ENCODE measurements at places on chromosomes 5 and 9. TPM values are rescaled to one million over a fixed set of nuclear protein-coding genes. Genes with fewer than 3 reads are reported as not detected.
A peak's percentile ranks its signal among the peaks of the same experiment; 100 is the strongest.

The CCL27 gene
- 0.84 TPM for total RNA-seq

The TPPP gene
- total RNA-seq = 0.24 TPM

The KLHL9 gene
- 37.5 TPM for total RNA-seq

DNA sequence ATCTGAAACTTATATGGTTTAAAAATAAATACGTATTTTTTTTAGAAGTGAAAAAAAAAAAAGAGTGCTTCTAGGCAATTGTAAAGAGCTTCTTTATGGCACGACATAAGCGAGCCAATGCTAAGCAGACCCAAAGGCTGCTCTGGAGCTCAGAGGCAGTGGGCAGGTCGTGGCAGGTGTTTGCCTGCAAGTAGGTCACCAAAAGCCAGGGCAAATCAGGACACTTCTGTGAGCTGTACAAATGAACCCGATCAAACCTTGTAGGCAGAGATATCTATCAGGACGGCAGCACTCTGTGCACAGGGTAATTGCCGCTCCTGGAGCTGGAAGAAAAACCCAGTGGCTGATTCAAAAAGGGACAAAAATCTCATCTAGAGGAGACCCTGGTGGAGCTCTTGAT lies 75.9 kb downstream of the IRX2 start:
- peaks cover 43% of the 10 kb centered on the region for H3K27me3 ChIP-seq
- no peaks in the 10 kb centered on the region for H3K36me3 ChIP-seq
- H3K27ac ChIP-seq = no peak overlapping the region
- no peaks in the 10 kb centered on the region for H3K4me1 ChIP-seq

- H3K4me3 ChIP-seq = no peak overlapping the region
- H3K36me3 ChIP-seq = peaks cover 12% of the 10 kb centered on the region
- H3K27ac ChIP-seq = no peak overlapping the region
- DNase-seq = no peak
- no peaks in the 10 kb centered on the region for H3K27me3 ChIP-seq
- peaks cover 37% of the 10 kb centered on the region for H3K4me1 ChIP-seq
Observed at GRCh38 chr5:138029944-138030343, 2.9 kb downstream of the FAM13B start.

DNA sequence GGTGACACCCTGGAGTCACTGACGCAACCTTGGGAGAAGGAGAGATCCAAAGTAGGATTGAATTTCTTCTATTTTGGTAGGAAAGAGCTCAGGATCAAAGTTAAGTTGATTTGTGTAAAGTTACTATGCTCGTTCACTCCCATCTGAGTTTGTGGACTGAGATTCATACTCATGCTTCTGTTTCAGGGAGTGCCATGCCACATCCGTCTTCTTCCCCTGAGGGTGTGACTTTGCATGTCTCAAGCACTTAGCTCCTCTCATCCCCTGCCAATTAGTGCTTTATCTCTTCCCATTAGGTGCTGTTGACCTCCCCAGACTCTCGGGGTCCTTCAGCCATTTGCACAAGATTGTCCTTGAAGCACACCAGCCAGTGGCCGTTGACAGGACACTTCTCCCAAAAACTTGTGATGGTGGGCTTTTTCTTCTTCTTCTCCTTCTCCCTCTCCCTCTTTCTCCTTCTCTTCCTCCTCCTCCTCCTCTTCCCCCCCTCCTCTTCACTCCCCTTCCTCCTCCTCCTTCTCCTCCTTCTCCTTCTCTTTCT lies 232.2 kb upstream of the KLF4 start:
- DNase-seq = no peak
- H3K4me1 ChIP-seq = peaks cover 4% of the 10 kb centered on the region
- no peak overlapping the region for H3K27ac ChIP-seq
- peaks cover 6% of the 10 kb centered on the region for H3K27me3 ChIP-seq
- H3K36me3 ChIP-seq = no peaks in the 10 kb centered on the region

GRCh38 chr5:124651663-124652513 lies 94.6 kb downstream of the ZNF608 start:
- DNase-seq = peak; percentile 81
- peaks cover 52% of the 10 kb centered on the region for H3K4me1 ChIP-seq
- peaks cover 14% of the 10 kb centered on the region for H3K36me3 ChIP-seq
- H3K27me3 ChIP-seq = no peaks in the 10 kb centered on the region
- peak overlapping the region; percentile 67 for H3K27ac ChIP-seq

GRCh38 chr5:93586736-93587596 lies 3.9 kb downstream of the NR2F1 start:
- H3K4me1 ChIP-seq = peaks cover 53% of the 10 kb centered on the region
- DNase-seq = no peak
- H3K27me3 ChIP-seq = peaks cover 58% of the 10 kb centered on the region
- peak overlapping the region; percentile 15 for H3K27ac ChIP-seq

GRCh38 chr5:42496397-42497156 lies 73.3 kb downstream of the GHR start:
- H3K27ac ChIP-seq = no peak overlapping the region
- H3K4me1 ChIP-seq = peaks cover 27% of the 10 kb centered on the region
- no peak for DNase-seq
- H3K36me3 ChIP-seq = no peaks in the 10 kb centered on the region

GRCh38 chr9:137432687-137433348 lies 8.3 kb downstream of the ENTPD8 start:
- peak; percentile 13 for DNase-seq
- no peaks in the 10 kb centered on the region for H3K36me3 ChIP-seq
- H3K4me3 ChIP-seq = no peak overlapping the region
- H3K27me3 ChIP-seq = no peaks in the 10 kb centered on the region

DNA sequence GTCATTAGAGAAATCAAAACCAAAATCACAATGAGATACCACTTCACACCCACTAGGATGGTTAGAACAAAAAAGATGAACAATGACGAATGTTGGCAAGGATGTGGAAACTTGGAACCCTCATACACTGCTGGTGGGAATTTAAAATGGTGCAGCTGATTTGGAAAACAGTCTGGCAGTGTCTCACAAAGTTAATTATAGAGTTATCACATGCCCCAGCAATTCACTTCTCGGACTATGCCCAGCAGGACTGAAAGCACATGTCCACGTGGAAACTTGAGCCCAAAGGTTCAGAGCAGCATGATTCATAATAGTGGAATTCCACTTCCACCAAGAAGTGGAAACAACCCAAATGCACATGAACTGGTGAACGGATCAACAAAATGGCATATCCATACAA lies 85.0 kb upstream of the HRH2 start:
- peaks cover 39% of the 10 kb centered on the region for H3K27me3 ChIP-seq
- no peak overlapping the region for H3K4me3 ChIP-seq
- no peak overlapping the region for H3K27ac ChIP-seq
- DNase-seq = no peak

- no peaks in the 10 kb centered on the region for H3K27me3 ChIP-seq
- no peak overlapping the region for H3K27ac ChIP-seq
- peaks cover 31% of the 10 kb centered on the region for H3K4me1 ChIP-seq
- DNase-seq = no peak
Observed at GRCh38 chr9:130696996-130697395, 3.4 kb downstream of the EXOSC2 start.

- no peaks in the 10 kb centered on the region for H3K36me3 ChIP-seq
- no peak for DNase-seq
- H3K4me3 ChIP-seq = no peak overlapping the region
- H3K27me3 ChIP-seq = no peaks in the 10 kb centered on the region
- no peak overlapping the region for H3K27ac ChIP-seq
- peaks cover 3% of the 10 kb centered on the region for H3K4me1 ChIP-seq
Observed at GRCh38 chr5:52760695-52761366, 26.9 kb upstream of the ITGA1 start.

DNA sequence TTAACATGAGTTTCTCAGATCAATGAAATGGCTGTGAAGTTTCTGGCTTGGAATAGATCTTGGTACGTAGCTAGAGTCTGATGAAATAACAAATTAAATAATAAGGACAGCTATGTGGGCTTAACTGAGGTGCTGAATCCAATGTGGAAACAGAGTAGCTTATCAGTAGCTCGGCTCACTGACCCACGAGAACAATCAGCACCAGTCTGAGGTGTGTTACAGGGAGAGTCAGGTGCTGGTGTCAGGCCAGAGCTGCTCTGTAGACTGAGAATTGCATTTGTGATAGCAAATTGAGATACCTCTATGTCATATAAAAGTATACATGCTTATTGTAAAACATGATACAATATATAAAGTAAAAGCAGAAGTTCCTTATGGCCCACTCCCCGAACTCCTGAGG lies 21.2 kb upstream of the CCL28 start:
- H3K27ac ChIP-seq = no peak overlapping the region
- peaks cover 14% of the 10 kb centered on the region for H3K4me1 ChIP-seq
- no peaks in the 10 kb centered on the region for H3K27me3 ChIP-seq
- no peak for DNase-seq
- H3K4me3 ChIP-seq = no peak overlapping the region

DNA sequence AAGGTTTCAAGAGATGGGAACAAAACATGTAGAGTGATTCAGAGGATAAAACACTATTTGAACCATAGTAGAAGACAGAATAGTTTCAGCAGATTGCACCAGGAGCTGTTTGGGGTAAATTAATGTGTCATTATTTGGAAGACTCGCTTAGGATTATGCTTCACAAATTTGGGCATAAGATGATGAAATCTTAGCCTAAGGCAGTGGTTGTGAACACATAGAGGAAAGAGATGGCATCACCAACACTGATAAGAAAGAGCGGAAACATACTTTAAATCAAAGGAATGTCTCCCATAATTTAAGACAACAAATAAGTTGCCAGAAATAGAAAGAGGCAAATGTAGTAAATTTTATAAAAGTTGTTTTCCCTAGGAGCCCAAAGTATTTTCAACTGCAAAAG lies 66.1 kb upstream of the TBCA start:
- H3K27ac ChIP-seq = no peak overlapping the region
- no peak overlapping the region for H3K4me3 ChIP-seq
- peaks cover 50% of the 10 kb centered on the region for H3K27me3 ChIP-seq
- no peak for DNase-seq

All from mesothelial cell of epicardium (in vitro differentiated cells).